GM23248 (cell line): ENCODE measurements at places on chromosomes 11 and 22.

GRCh38 chr22:45083659-45084305 is 74.0 kb upstream of the PHF21B start:
- DNase-seq = peak; percentile 90

- no peak for DNase-seq
Observed at GRCh38 chr11:113201054-113201818, 113.1 kb upstream of the TTC12 start.

GRCh38 chr11:122101625-122102291 is 14.3 kb downstream of the BLID start:
- peak; percentile 89 for DNase-seq

- DNase-seq = no peak
Observed at GRCh38 chr11:34311126-34311525, 46.7 kb downstream of the ABTB2 start.

DNA sequence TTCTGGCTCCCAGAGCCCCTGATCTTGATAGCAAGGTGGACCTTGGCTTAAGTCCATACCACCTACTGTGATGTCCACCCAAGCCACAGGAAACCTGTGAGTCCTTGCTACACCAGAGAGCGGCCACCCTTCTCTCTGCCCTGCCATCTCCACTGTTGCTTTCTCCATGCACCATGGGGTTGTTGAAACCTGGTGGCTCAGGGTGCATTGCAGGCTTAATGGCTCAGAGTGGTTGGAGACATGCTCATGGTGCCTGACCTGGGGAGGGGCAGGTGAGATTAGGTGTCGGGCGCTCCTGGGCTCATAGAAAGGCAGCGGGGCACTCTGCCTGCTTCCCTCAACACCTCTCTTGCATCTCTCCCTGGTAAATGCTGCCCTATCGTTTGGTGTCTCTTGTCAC is 25.0 kb upstream of the CACNG2 start:
- DNase-seq = no peak

DNA sequence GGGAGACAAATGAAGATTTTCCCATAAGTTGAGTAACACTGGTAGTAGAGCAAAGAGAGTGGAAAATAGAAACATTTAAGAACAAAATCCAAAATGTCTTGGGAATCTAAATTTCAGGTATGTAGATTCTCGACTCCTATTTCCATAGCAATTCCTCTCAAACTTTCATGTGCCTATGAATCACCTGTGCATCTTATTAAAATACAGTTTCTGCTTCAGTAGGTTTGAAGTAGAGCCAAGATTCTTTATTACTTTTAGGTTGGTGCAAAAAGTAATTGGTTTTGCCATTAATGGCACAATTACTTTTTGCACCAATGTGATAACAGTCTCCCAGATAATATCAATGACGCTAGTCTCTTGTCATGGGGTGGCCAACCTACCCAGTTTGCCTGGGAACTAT is 115.3 kb upstream of the SLC5A12 start:
- DNase-seq = no peak

GRCh38 chr22:17343766-17344165 is 25.5 kb upstream of the CECR2 start:
- DNase-seq = no peak
